GM23338 (cell line): ENCODE measurements at places on chromosomes 4 and X.

GRCh38 chr4:8353912-8354453, 84.4 kb downstream of the HTRA3 start:
- DNase-seq, result no peak

DNA sequence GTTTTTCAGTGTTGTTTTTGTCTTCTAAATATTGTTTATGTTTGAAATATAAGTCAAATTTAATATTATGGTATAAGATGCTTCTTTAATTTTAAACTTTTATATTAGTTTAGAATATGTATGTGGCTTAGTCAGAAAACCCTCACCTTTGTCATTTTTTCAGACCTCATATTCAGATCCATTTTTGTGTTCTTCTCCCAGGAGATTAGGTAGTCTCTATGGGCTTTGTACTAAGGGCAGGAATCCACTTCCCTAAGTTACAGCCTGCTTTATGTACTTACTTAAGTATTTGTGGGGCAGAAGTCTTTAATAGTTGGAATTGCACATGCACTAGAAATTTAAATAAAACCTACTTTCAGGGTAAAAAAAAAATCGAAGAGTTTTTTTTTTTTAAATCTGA, 63.5 kb upstream of the TENM3 start:
- DNase-seq, result no peak

DNA sequence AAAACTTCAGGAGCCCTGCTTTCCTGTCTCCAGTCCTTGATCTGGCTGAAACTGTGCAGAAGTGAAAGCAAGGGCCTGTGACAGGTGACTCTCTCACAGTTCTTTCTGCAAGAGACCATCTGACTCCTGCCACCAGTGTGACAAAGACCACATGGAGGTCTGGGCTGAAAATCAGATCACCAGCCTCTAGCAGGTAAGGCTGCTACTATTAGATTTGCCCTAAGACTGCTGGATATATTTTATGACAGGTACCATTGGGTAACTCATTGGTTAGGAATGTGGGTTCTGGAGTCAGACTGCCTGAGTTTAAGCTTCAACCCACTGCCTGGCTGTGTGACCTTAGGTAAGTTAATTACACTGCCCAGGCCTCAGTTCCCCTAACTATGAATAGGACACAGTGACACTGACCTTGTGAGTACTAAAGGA, 163.3 kb upstream of the SLC7A11 start:
- DNase-seq, result no peak

- DNase-seq, result no peak
Observed at GRCh38 chrX:110321081-110321480, 3.2 kb upstream of the AMMECR1 start.

DNA sequence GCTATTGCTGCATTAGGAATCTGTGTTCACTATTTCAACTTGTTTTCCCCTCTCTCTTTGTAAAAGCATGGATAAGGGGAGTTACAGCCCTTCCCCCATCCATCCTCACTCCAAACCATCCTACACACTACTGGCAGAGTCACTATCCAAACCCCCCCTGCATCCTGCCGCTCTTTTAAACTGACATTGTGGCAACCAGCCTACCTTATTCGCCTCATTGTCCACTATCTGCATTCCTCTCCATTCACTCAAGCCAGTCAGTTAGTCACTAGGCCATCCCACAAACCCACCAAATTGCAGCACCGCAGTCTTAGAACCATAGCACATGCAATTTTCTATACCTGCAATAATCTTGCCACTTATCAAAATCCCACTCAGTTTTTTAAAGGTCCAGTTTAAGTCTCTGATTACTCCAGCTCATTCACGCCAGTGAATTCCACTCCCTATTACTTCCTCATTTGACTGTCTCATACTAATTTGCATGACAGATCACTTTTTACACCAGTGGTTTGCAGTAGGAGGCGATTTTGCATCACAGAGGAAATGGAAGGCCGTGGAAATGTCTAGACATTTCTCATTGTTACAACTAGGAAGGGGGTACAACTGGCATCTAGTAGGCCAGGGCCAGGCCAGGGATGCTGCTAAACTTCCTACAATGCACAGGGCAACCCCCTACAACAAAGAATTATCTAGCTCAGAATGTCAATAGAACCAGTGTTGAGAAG, 181.8 kb downstream of the HS6ST2 start:
- peak; percentile 13 for DNase-seq

DNA sequence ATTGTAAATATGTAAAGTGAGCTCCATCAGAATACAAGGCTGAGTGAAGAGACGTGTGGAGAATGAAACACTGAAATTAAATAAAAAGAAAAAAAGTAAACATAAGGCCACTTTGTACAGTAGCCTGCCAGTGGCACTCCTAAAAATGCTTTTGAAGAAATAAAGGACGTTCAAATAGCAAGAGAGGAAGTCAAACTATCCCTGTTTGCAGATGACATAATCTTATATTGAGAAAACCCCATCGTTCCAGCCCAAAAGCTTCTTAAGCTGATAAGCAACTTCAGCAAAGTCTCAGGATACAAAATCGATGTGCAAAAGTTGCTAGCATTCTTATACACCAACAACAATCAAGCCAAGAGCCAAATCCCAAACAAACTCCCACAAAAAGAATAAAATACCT, 24.2 kb downstream of the RASSF6 start:
- DNase-seq, result no peak

DNA sequence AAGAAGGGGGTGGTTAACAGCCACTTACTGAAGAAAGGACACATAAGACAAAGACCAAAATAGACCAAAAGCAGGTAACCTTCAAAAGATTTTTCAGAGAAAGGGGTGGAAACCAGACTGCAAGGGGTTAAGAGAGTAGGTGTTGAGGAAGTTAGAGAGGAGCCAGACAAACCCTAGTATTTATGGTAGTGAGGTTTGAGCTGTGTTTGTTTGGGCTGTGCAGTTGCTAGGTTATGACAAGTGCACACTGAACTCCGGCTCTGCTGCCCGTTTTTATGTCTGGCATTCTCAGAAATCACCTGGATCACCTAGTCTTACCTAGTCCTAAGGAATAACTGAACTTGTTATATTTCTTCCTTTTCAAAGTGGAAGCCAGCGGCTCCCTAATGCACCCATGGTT, 22.9 kb upstream of the G3BP2 start:
- no peak for DNase-seq

GRCh38 chr4:136934601-136935000, 597.7 kb downstream of the PCDH18 start:
- no peak for DNase-seq

- DNase-seq, result no peak
Observed at GRCh38 chr4:30436394-30436793, 283.8 kb upstream of the PCDH7 start.

- no peak for DNase-seq
Observed at GRCh38 chr4:123351713-123352112, 44.9 kb upstream of the SPRY1 start.

GRCh38 chr4:146834263-146835034, 111.2 kb downstream of the TTC29 start:
- no peak for DNase-seq

DNA sequence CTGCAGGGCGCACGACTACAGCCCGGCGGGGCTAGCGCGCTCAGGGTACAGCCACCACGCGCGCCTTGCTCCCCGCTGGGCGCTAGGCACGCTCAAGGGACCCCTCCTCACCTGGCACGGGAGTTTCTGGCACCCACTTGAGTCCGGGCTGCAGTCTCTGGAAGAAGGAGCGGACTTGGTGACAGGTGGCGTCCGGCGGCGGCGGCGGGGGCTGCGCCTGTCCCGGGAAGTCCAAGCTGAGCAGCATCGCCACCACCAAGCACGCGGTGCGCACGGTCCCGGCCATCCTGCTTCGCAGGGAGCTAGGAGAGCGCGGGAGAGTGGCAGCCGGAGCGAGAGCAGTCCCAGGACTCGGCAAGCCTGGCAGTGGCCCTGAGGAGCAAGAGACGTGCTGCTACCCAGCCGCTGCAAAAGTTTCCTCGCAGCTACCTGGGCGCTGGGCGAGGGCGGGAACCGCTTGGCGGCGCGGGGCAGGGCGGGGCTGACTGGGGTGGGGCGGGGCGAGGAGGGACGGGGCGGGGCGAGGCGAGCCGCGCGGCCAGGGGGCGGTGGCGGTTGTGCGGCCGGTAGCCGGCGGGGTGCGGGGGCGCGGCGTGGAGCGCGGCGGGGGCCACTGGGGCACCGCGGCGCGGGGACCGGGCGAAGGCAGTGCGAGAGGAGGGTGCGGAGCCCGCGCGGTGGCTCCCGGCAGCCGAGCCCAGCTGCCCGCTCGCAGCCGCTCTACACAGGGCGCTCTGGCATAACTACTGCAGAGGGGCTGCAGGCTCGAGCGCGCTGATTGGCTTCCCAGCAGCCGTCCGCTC, at the start of gene GPC3:
Gene GPC3, minus strand, starts transcription at position 431 of the 803 bp plus-strand sequence.
- peak; percentile 77 for DNase-seq

DNA sequence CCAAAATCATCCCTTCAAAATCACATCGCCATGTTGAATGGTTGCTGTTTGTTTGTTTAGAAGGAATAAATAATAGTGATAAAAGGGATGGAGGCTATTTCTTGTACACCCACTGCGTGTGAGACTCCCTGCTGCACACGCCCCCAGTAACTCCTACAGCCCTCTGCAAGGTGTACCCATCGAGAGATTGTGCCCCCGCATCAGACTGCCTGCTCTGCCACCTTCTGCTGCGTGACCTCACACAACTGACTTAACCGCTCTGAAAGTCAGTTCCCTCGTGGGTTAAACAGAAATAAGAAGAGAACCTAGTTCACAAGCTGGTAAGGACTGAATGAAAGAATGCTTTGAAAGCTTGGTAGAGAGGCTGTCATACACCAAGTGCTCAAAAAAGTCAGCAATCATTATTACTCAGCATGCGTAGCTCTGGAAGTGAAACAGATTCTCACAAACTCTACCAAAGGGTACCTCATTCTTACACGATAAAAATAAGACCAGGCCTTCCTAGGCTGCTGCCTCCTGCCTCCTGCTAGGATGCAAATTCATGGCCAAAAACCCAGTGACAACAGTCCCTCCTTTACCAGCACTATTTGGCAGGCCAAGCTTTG, 147.1 kb downstream of the CPEB2 start:
- DNase-seq, result no peak

DNA sequence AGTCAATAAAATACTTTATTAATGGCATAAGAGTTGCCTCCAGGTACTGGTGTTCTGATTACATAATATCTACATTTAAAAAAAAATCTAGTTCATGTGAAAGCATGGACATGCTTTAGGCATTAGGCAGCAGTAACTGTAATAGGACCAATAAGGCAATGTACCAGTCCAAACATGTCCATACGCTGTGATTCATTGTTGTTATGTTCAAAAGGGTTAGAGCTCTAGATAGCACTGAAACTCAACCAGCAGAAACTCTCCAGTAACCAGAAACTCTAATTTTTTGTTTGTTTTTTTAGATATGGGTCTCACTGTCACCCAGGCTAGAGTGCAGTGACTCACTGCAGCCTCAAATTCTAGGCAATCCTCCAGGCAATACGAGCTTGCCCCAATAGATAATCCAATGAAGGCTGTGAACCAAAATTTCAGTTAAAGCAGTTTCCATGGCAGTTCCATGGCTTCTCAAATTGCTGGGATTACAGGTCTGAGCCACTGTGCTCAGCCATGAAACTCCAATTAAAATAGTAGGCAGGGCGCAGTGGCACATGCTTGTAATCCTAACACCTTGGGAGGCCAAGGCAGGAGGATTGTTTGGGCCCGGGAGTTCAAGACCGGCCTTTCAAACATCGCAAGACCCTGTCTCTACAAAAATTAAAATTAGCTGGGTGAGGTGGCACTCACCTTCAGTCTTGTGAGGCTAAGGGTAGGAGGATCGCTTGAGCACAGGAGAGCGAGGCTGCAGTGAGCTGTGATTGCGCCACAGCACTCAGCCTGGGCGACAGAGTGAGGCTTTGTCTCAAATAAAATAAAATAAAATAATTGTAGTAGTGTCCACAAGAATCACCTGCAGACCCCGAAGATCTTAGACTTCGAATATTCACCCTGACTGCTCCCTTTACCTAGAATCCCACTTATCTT, 36.3 kb downstream of the MGARP start:
- no peak for DNase-seq

DNA sequence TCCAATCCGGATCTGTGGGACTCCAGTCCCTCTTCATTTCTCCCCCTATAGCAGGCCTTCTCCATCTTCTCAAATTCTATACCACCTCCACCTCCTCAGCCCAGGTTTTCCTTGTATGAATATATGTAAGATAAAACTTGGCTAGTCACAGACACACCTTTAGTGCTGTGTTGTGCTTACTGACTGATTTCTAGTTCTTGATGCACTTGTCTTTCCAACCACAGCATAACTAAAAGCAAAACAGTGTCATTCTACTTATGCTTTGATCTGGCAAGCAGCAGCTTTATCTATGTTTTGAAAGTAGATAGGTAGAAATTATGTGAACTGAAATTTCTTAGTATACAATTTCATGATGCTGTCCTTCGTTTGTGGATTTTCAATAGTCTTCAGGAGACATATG, 47.5 kb downstream of the CCNI start:
- no peak for DNase-seq

- DNase-seq, result no peak
Observed at GRCh38 chr4:144906181-144906925, 191.6 kb downstream of the ANAPC10 start.

DNA sequence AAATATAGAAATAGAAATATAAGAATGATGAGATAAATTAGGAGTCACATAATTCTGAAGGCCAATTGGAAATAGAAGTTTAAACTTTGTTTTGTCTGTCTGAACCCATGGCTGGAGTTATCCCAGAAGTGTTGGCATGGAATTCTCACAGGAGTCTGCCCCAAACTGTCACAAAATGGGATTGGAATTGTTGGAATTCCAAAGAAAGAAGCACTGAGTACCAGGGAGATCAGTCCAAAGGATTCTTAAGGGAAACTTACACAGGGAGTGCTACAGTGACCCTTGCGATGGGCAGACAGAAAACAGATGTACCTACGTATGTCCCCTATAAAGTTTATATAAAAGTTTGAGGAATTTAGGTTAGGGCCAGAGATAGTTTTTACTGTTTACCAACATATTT, 1607.7 kb downstream of the ARAP2 start:
- peak; percentile 39 for DNase-seq

DNA sequence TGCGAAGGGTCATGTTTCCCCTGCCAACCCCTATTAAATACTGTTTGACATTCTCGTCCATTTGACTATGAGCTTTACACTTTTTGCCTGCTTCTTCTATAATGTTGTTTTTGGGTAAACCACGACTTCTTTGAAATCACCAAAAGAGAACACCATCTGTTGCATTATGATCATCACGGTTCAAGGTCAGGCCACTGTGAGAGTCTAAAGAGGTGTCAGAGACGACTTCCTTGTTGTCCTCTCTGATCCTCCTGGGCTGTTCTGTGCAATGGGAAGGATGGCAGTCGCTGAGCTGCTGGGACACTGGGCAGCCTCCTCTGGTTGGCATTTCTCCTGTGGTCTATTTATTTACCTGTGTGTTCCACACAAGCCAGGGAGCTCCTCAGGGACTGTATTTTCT, 137.5 kb downstream of the RASL11B start:
- DNase-seq, result no peak

DNA sequence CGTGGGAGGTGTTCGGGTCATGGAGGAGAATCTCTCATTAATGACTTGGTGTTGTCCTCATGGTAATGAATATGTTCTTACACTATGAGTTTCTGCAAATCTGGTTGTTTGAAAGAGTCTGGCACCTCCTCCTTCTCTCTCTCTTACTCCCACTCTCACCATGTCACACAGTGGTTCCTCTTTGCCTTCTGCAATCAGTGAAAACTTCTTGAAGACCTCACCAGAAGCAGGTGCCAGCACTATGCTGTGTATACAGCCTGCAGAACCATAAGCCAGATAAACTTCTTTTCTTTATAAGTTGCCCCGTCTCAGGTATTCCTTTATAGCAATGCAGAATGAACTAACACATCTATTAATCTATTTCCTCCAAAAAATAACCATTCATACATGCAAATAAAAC, 275.0 kb downstream of the ANTXR2 start:
- DNase-seq, result no peak

- peak; percentile 61 for DNase-seq
Observed at GRCh38 chr4:81214881-81215868, at the start of gene PRKG2. Gene PRKG2 (minus strand): TSS chr4:81215222. CDS start chr4:81205047, 10,175 bp downstream.

GRCh38 chr4:86934147-86934770, 552 bp upstream of the AFF1 start:
- peak; percentile 47 for DNase-seq
